ACHN (cell line): ENCODE measurements at places on chromosomes 2 and 18.

GRCh38 chr2:19490846-19491435 is 132.5 kb upstream of the OSR1 start:
- no peak for DNase-seq

DNA sequence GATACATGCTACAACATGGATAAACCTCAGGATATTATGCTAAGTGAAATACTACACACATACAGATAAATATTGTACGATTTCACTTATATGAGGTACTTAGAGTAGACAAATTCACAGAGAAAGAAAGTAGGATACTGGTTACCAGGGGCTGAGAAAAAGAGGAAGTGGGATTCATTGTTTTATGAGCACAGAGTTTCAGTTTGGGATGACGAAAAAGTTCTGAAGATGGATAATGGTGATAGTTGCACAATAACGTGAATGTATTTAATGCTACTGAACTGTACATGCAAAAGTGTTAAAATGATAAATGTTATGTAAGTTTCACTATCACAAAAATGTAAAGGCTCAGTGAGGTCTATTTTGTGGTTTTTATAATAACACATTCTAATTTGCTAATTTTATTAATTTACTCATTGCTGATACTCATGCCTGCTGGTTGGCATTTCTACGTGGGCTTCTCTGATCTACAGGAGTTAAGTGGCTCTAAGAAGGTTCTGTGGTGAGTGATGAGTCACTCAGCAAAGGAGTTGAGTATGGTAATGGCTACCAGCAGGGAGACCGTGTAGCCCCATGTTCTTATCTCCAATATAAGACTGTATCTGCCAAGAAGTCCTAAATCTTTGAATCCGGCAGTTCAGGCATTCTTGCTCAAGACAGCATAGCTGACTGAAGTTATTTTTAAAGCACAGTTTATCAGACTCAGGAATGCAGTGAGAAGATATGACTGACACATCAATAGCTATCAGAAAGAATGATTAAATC is 41.1 kb downstream of the UPP2 start:
- DNase-seq = no peak

DNA sequence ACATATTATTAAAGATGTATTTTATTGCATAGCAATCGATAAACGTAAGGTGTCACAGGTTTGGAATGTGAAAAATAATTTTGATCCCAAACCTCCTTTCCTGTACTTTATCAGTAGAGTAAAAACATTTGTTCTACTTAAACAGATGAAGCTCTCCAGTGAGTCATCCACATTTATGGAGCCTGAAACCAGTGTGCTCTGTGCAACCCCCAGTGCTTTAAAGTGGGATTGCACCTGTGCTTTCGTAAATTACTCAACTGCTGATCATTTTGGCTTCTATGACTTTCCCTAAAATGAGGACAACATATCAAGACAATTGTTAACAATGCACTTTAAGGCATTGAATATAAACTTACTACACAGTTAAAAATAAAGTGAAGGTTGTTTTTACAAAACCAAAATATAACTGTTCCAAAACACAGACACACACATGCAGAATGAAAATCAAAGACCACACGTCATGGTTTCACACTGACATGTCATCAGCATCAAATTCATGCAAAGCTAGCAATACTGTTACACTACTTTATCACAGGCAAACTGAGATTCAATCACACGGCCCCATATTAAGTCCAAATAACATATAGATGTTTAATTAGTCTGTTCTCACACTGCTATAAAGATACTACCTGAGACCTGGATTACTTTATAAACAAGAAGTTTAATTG is 9.7 kb downstream of the TMEM18 start:
- DNase-seq = peak; percentile 81

DNA sequence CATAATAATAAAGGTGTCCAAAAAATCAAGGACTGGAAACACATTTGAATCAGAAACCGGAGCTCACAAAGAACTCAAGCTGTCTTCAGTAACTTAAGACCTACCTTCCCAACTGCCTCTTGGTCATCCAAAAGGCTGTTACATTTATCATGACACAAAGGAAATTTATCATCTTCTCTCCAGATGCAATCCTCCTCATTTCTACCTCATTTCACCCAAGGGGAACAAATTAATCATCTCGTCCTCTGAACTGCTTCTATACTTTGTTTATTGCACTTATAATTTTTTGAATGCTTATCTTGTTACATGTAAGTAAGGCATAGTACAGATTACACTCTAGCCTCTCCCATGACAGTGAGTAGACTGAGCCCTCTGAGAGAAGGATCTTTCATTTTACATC is 105.1 kb upstream of the RGPD4 start:
- no peak for DNase-seq

DNA sequence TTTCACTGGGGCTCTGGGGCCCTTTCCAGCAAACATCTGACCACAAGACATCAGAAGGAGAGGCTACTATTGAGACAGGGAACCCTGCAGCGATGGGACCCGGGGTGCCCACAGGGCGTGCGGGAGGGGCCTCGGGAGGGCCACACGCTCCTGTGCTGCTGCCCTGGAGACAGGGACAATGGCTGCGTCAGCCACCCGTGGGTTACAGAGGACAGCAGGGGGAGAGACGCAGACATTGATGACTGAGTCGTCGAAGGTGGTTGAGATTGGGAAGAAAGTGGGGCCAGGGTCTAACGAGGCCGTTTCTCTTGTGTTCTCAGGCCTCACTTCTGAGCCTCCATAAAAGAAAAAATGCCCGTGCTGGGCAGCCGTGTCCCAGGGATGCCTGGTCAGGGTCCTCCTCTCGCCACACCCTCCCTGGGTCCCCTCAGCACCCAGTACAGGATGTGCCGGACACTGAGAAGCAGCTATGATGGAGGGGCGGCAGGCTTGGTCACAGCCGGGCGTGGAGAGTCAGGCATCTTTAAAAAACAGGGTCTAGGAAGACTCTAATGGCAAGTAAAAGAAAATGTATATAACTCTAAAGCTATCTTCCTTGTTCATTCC is 73.9 kb downstream of the NDUFA10 start:
- no peak for DNase-seq

- DNase-seq = no peak
These were observed 161.4 kb upstream of the GYPC start for GRCh38 chr2:126494593-126494992.

GRCh38 chr2:47654790-47655562 is 128.0 kb upstream of the MSH6 start:
- DNase-seq = no peak

DNA sequence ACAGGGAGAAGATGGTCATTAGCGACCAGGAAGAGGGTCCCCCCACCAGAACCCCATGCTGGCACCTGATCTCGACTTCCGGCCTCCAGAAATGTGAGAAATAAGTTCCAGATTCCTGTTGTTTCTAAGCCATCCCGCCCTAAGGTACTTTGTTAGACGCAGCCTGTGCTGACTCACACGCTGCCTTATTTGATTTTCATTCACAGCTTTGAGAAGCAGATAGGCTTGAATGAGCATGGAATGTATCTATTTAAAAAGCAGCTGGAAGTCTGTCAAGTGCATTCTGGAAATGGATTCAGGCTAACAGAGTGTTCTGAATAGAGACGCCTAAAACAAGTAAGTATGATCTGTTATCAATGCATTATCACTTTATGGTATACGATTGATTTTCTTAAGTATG is 8.3 kb upstream of the IL1R2 start:
- peak; percentile 93 for DNase-seq

DNA sequence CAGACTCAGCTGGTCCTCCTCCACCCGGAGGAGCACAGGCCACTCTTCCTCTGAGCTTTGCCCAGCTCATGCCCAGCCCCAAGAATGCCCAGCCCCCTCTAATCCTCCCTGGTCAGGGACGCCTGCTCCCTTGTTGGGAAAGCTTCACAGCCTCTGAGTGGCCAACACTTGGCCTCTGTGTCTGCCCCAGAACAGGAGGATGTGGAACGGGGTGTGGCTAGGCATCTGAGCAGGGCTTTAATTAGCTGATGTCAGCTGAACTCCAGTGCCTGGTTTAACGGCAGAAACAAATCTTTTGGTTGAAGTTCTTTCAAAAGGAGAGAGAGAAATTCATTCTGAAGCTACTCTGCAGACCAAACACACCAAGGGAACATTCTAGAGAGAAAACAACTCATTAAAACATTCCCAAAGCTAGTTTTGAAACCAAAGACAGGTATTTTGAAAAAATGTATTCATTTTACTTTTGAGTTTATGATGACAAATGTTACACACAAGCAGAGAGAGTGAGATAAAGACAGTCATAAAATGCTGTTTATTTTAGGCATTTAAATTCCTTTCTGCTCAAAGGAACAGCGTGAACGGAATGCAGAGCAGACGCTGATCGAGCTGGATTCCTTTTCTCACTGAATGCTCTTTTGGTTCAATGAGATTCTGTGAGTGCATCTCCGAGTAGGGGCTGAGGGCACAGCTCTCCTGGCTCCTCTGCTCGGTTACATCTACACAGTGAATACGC is 63.8 kb downstream of the RTP5 start:
- DNase-seq = no peak

- DNase-seq = no peak
These were observed 57.5 kb downstream of the SLC35F5 start for GRCh38 chr2:113698892-113699447.

- DNase-seq = no peak
These were observed at the start of gene LYG2 for GRCh38 chr2:99255491-99256318. TSS of gene LYG2 (minus strand) at chr2:99255666. CDS start at chr2:99254260, 1,406 bp downstream.

DNA sequence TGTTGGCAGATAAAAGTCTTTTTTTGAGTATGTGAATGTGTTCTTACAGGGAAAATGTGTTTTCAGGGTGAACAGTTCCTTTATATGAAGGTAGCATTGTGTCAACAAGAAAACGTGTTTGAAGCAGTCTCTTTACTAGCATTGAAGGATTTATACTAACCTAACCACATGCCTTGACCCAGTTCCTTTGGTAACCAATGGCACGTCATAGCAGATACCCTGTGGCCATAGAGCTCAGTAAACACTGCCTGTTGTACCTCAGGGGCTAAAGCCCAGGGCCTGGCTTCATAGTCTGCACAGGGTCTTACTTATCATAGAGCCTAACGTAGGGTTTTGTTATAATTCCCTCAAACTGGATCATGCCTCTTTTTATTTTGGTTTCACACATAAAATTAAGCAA is 32.1 kb upstream of the NFU1 start:
- no peak for DNase-seq

DNA sequence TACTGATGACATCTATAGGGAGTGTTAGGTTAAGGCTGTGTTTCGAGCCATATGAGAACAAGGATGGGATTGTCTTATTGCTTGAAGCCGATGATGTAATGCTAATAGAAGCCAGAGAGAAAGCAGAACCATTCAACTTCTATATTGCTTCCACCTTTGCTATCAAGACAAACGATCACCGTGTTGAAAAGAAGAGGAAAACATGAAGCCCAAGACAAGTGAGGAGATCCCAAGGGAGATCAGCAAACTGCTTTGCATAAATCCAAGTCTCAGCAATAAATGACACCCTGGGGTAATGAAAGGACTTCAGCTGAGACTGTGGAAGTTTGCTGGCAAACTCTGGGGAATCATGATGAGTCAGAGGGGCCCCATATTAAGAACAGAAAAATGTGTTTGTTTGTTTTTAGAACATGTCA is 206.2 kb downstream of the NCKAP5 start:
- DNase-seq = no peak

DNA sequence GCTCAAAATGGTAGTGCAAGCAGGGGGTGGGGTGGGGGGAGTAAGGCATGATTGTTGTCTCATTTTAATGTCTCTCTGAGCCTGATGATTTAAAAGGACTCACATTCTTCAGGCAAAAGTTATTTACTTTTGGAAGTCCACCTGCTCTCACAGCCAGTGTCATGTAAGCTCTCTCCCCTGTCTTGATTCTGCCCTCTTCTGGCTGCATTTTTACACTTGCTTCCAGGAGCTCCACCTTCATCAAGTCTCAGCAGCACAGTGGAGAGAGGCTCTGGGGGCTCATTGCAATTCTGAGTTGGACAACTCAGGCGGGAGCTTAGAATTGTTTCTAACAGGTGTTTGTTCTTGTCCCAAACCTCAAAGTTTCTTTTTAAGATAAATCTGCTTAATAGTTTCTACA is 39.2 kb downstream of the GNAL start:
- DNase-seq = peak; percentile 8

DNA sequence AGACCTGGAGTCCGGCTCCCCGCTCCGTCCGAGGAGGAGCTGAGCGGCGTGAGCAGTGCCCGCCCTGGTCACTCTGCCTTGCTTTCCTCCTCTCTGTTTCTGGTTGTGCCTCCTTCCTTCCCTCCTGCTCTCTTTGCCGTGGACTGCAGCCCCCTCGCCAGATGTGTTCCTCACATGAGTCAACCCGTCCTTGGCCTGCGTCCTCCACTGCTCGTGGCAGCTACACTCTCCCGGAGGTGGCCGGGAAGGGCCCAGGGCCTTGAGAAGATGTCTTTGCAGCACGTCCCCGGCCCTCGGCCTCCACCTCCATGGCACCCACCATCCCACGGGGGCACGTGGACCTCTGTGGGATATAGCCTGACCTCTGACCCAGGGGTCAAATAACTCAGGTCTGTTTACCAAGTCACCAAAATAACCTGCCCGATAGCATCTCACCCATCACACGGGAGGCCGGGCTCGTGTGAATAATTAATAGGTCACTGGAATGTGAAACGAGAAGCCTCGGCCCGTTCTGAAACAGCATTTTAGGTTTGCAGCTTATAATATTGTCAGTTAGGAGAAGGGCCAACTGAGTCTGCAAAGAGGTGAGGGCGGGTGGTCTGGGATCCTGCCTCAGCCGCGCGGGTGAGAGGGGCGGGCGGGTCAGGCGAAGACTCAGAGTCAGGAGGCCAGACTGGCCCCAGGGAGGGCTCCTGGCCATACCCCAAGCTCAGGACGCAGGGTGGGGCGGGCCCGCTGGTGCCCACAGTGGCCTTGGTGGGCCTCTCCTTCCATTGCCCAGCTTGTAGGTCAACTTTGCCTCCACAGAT is 42.6 kb downstream of the NFATC1 start:
- DNase-seq = no peak

DNA sequence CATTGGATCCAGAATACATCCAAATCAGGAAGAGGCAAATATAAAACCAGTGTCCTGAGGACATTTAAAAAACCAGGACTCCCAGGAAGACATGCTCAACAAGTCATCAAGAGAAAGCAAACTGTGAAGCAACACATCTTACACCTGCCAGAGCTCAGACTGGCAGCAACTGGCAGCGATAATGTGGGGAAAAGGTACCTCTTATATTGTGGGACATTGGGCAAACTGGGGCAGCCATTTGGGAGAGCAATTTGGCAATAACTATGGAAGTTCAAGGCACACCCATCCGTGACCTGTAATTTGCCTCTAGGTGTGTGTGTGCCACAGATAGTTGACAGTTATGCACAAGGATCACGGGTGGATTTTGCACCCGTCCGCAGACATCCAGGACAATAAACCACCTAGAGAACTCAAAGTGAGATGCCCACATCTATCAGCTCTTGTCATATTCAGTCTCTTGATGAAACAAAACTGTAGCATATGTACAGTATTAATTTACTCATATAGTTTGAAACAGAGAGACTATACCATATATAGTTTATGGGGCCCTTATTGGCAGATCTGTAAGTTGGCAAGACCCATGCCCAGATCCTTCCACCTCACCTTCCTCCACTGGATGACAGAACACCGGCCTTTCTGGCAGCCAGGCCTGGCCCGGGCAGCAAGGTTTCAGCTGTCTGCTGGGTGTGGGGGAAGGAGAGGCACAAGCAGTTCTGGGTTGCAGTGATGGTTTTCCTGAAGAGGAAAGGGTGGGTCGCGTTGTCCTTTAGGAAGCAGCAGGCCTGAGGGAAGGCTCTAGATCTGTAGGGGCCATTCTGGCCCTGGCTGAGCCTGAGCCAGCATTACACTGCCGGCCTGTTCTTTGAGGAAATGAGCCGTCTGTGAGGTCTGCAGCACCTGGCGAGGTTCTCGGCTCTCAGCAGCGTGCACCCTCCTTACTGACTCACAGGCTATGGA is 18.8 kb downstream of the HJURP start:
- DNase-seq = no peak
